ENCODE measurements at places on chromosomes 2 and 18.

DNA sequence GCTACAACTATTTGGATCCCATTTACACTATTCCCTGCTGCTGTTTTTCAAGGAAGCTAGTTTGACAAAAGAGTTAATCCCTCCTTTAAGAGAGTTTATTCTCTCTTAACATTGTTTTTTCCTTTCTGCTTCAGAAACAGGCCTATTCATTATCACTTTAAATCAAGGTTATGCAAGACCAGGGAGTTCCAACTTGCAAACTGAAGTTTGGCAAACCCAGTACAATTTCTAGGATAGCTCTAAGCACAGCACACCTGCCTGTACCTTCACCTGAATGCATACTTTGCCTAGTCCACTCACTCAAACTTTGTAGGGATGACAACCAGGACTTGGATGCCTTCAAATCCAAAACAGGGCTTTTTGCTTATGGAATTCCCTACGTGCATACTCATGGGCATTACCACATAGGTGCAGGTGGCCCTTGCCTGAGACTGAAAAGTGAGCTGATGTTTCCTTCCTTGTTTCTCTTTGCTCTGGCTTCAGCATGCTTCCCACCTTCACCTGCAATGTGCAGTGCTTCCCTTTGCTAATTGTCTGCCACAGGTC is 193.8 kb upstream of the MMADHC start:
- no peak for DNase-seq

GRCh38 chr2:654896-655295 is 22.3 kb downstream of the TMEM18 start:
- DNase-seq = no peak

GRCh38 chr18:62434798-62435197 is 88.0 kb upstream of the ZCCHC2 start:
- no peak for DNase-seq

DNA sequence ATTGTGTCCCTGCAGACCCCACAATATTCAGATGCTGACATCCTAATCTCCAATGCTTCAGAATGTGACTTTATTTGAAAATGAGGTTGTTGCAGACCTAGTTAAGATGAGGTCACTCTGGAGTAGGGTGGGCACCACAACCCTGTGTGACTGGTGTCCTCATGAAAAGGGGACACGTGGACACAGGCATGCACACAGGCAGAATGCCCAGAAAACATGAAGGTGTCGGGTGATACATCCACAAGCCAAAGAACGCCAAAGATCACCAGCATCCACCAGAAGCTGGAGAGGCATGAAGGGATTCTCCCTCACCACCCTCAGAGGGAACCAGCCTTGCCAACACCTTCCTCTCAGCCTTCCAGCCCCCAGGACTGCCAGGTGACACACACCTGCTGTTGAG is 69.3 kb downstream of the AFF3 start:
- DNase-seq = no peak

GRCh38 chr2:150346806-150347205 is 140.7 kb downstream of the RND3 start:
- DNase-seq = no peak

DNA sequence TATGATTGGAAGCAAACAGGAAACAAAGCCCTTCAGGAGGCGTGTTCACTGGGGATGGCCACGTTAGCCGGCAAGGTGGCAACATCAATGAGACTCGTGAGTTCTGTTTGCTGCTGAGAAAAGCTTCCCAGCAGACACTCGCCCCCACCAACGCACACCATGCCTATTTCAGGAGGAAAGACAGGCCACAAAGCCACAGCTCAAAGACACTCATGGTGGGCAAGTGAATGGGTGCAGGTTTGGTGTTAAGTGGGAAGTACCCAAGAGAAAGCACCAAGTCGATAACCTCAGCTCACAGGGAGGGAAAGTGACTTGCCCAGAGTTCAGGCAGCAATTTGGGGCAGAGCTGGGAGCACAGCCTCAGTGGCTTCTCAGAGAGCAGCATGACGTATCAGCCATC is 10.5 kb upstream of the MTERF4 start:
- peak; percentile 60 for DNase-seq

Measured in activated CD4-positive, alpha-beta T cell treated with anti-CD3 and anti-CD28 coated beads for 48 hours (primary cell).